ENCODE measurements at places on chromosomes 6 and 20.

DNA sequence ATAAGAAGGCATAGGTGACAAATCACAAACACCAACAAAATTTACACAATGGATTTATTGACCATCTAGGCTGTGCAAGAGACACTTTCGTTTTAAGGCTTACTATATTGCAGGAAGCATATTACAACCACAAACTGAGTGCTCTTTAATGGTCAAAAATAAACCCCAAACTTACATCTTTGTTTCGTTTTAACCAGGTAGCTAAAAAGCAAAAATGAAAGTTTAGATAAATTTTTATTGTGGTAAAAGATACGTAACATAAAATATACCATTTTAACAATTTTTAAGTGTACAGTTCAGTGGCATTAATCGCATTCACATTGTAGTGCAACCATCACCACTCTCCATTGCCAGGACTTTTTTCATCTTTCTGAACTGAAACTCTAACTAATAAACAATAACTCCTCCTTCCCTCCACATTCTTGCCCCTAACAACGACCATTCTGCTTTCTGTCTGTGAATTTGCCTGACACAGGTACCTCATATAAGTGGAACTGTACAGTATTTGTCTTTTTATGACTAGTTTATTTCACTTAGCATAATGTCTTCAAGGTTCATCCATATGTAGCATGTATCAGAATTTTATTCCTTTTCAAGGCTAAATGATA is 32.3 kb upstream of the DUSP22 start:
- DNase-seq, result no peak

- DNase-seq, result no peak
Observed at GRCh38 chr20:44357020-44357419, 1.5 kb downstream of the HNF4A start.

DNA sequence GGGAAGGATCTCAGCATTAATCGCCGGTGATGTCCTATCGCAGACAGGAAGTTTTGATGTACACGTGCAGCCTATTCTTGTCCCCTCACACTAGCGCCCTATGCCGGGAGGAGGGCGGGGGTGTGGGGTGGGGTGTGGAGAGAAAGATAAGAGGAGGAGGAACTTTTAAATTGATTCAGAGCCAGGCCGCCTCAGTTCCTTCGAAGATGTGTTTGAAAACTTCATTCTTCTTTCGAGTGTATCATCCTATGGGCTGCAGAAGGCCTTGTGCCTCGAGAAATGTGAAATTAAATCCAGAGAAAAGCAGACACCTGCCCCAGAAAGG is 2.5 kb upstream of the POU3F2 start:
- no peak for DNase-seq

GRCh38 chr6:164286011-164286410 is 871.5 kb downstream of the QKI start:
- DNase-seq, result no peak

DNA sequence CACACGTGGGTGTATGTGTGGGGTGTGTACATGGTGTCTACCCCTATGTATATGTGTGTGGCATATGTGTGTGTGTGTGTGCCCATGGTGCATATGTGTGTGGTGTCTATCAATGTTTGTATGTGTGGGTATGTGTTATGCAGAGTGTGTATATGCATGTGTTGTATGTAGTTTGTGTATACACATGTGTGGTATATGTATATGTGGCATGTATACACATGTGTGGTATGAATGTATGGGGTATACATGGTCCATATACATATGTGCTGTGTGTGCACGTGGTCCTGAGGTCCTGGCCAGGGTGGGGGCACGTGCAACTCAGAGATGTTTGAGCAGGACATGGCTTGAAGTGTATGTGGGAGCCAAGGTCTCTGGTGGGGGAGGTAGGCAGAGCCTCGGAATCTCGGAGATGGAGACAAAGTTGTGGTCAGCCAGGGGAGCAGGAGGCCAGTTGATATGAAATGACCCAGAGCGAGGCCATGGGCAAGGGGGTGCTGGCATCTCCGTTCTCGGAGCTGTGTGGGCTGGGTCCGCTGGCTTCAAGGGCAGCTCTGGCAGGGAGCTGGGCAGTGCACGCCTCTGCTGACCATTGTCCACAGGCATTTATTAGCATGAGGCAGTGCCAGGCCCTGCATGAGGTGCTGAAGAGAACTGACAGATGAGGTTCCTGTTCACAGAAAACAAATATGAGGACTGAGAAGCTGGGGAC is 276.2 kb upstream of the CHD6 start:
- DNase-seq, result no peak

DNA sequence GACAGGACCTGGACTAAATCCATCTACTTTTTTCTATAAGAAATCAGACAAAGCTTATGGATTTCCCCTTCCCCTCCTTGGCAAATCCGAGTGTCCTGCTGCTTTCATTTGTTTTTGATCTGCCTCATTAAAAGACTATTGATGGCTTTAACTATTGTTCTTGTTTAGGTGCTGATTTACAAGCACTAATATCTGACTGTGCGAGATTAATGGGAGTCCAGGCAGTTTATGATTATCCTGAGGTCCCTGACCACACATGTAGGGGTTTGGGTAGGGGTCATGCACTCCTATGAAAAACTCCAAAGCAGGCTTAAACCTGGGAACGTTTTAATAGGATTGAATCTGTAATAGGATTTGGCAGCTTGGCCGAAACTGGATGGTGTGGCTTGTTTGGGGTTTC is 317.5 kb upstream of the POU3F2 start:
- no peak for DNase-seq

All from fibroblast of skin of left quadriceps (primary cell).